Bone marrow (tissue), 2 donors: ENCODE measurements at places on chromosomes 6 and 20.
A peak's percentile ranks its signal among the peaks of the same experiment; 100 is the strongest.

- DNase-seq: no peak
These were observed 1.4 kb downstream of the SLC35F1 start for GRCh38 chr6:117908246-117909068.

DNA sequence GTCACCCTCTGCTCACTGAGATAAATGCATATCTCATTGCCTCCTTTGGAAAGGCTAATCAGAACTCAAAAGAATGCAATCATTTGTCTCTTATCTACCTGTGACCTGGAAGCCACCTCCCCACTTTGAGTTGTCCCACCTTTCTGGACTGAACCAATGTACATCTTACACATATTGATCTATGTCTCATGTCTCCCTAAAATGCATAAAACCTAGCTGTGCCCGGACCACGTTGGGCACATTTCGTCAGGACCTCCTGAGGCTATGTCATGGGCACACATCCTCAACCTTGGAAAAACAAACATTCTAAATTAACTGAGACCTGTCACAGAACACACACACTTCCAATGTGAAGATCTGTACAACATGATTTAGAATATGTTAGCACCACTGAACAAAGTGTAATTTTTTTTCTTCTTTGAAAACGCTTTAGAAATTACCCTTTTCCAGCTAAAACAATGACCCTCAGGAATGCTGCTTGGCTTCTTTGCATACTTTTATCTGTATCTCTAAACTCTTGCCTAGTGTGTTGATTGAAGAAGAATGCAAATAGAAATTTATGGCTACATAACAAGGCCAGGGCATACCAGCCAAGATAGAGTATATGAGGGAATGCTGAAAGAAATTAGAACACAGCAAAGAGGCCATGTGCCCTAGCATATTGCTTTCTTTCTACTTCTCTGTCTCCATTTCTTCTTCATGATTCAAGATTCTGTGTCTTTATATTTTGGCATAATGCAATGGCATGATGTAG is 84.6 kb upstream of the DST start:
- no peak for DNase-seq

GRCh38 chr6:90019216-90019615 is 124.9 kb downstream of the GJA10 start:
- DNase-seq: no peak

GRCh38 chr6:101236709-101237108 is 156.8 kb upstream of the GRIK2 start:
- no peak for DNase-seq

- DNase-seq: no peak
These were observed 8.6 kb upstream of the TRIB3 start for GRCh38 chr20:371755-372542.

- peak; percentile 7 for DNase-seq
These were observed 40.9 kb downstream of the ZFP64 start for GRCh38 chr20:52150440-52151258.

- DNase-seq: no peak
These were observed 2.8 kb upstream of the CEP43 start for GRCh38 chr6:166996406-166996805.

DNA sequence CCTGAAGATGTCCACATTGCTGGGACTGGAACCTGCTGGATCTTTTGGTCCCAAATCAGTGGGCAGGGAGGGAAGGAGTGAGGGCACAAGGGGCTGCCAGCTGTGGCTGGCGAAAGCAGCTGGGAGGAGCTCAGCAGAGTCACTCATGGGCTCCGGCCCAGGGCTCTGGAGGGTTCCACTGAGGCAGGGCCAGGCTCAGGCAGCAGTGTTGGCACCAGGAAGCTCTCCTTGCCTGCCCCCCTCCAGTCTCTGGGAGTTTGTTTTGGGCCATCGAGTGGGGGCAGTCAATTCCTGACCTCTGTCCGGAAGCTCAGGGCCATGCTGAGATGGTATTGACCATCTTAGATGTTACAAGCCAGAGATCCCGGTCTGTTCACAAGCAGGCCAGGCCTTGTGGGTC is 39.1 kb upstream of the IRF4 start:
- DNase-seq: no peak

GRCh38 chr6:137762168-137763090 is 104.6 kb upstream of the TNFAIP3 start:
- no peak for DNase-seq

DNA sequence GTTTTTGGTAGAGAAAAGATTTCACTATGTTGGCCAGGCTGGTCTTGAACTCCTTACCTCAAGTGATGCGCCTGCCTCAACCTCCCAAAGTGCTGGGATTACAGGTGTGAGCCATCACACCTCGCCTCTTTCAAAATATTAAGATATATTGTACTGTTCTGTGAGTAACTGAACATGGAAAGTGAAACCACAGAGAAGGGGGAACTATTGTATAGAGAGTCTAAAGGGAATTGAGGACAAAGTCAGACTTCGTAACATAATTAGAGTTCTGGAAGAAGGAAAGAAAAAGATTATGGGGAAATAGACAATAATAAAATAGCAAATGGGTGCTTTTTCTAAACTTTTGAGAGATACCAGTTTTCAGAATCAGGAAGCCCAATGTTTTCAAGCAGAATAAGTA is 17.4 kb upstream of the AKAP7 start:
- peak; percentile 39 for DNase-seq

DNA sequence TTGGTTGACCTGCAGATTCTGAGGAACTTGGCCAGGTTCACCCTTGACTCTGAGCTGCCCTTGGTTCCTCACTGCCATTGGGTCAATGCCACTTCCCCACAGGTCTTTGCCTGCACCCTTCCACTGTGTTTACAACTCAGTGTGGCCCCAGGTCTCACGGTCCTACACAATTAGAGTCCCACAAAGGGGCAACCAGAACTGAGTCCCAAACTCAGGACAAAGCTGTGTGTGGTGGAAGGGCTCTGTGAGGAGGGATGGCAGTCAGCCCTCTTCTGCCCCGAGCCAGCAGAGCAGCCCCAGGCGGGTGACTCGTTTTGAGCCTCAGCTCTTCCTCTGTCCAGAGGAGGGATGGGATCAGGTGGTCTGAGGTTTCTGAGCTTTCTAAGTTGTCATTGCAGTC is 69.5 kb downstream of the NPEPL1 start:
- no peak for DNase-seq

- no peak for DNase-seq
These were observed 539.3 kb upstream of the AGPAT4 start for GRCh38 chr6:161813156-161813555.

DNA sequence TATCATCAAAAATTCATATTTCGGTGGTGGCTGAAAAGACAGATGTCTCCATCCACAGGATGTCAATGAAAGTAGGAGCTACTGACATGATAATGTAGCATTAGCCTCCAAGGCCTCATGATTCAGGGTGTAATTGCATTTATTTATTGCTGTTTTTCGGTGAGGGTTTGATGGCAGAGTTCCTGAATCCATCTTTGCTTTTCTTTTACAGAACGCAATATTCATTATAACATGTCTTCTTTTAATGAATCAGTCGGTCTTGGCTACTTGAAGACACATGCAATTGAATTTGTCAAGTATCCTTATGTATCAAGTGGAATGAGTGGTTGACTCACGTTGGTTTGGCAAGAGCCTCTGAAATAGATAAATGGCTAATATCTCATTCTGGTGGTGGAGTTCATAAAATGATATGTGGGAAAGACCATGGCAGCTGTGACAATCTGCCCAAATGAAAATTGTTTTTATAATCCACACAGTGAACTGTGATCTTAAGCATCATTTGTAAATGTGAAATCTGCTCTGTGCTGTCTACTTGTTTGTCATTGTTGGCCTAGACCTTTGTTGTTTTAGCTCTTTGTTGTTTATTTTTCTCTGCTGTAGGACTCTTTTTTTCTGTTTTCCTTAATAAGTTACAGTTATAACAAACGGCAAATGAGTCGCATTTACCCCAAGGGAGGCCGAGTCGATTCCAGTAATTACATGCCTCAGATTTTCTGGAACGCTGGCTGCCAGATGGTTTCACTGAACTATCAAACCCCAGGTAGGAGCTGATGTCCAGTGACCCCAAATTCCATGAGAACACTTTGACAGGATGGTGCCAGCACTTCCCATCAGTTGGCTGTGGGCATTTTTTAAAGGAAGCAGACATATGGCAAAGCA is 105.7 kb upstream of the LAMP5 start:
- no peak for DNase-seq

DNA sequence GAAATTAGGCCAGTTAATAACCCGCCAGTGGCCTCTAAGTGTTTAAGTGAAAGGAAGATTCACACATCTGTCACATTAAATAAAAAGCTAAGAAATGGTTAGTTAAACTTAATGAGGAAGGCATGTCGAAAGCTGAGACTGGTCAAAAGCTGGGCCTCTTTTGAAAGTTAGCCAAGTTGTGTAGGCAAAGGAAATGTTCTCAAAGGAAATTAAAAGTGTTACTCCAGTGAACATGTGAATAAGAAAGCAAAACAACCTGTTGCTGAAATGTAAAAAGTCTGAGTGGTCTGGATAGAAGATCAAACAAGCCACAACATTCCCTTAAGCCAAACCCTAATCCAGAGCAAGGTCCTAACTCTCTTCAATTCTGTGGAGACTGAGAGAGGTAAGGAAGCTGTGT is 10.9 kb upstream of the MTRF1L start:
- DNase-seq: no peak

- no peak for DNase-seq
These were observed 5.8 kb upstream of the SSTR4 start for GRCh38 chr20:23029324-23029723.

DNA sequence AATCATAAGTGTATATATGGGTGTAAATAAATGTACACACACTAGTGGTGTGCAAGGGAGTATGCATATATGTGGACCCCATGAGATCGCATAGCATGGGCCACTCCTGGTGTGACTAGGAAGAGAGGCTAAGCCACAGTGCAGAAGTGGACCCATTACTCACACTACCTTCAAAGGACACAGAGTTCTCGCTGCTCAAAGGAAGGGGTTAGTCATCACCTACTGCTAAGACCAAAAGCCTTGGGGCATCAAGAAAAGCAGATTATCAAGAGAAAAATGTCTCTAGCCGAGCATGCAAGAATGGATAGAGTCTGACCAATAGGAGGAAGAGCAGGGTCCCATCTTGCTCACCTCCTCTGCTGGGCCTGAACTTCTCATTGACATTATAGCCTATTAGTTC is 195.5 kb downstream of the MAFB start:
- DNase-seq: no peak

DNA sequence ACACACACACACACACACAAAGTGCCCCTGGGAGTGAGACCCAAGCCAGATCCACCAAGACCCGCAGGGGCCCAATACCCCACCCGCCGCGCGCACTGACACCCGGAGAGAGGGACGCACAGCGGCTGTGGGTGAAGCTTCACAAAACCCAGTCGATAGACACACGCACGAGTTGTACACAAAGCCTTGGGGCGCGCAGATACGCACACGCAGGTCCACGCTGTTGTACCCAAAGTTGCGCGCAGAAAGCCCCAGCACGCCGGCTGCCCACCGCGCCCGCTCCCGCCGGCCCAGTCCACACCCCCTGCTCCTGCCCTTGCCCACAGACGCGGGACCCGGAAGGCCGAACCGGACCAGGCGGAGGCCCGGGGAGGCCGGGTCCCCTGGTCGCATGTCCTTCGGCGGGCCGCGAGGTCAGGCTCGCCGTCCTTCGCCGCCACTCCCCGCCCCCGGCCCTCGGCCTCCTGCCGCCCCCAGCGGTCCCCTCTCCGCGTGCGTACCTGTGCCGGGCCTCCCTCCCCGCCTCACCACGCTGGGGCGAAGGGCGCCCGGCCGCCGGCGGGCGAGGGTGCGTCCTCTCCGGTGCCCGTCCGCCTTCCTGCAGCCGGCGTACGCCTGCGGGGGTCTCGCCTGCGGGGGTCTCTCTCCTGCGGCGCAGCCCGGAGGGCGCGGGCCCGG is at the start of gene TMEM74B:
Gene TMEM74B (minus strand): TSS at position 344 of the 678 bp plus-strand sequence. CDS start 1,180 bp downstream, outside the sequence.
- DNase-seq: no peak

DNA sequence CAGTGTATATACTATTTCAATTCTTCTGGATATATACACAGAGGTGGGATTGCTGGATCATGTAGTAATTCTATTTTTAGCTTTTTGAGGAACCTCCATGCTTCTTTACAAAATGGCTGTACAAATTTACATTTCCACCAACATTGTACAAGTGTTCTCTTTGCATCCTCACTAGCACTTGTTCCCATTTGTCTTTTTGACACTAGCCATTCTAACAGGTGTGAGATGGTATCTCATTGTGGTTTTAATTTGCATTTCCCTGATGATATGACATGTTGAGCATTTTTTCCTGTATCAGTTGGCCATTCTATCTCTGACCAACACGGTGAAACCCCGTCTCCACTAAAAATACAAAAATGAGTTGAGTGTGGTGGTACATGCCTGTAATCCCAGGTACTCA is 68.1 kb upstream of the PMEPA1 start:
- DNase-seq: no peak

- DNase-seq: no peak
These were observed 45.1 kb upstream of the TASP1 start for GRCh38 chr20:13683833-13684232.

GRCh38 chr6:169227116-169227515 is 26.5 kb downstream of the THBS2 start:
- DNase-seq: no peak

GRCh38 chr6:12344961-12345693 is 55.0 kb downstream of the EDN1 start:
- DNase-seq: no peak

DNA sequence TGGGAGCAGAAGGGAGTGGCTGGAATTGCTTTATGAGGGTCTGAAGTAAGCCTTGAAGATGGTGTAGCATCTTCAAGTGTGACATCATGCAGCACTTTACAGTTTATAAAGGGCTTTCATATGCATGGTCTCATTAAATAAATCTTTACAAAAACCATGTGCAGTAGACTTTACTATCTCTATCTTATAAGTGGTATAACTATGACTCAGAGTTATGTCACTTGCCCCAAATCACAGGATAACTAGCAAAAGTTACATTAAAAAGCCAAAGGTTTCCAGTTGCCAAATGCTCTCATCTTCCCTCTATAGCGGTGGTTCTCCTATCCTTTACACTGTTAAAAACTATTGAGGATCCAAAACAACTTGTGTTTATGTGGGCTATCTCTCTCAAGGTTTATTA is 687.7 kb upstream of the MARCKS start:
- DNase-seq: no peak

- no peak for DNase-seq
These were observed 68.8 kb upstream of the THEMIS start for GRCh38 chr6:127969701-127970100.

- DNase-seq: no peak
These were observed 122.0 kb downstream of the HTR1B start for GRCh38 chr6:77341058-77341986.

DNA sequence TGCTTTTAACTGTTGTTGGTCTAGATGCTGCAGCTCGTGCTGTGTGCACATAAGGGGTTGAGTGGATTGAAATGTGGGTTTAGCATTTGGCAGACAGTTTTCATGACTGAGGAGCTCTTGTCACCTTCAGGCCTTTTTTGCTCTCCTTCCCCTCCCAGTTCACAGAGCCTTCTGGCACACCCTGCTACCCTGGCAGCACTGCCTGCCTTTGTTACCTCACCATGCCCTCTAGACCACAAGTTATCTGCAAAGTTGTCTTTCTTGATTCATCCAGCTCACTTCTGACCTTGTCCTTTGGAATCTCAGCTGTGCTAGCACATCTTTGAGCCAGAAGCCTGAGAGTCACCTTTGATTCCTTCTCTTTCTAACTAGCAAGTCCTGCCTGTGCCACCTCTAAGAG is 348.9 kb upstream of the ZFP64 start:
- no peak for DNase-seq

GRCh38 chr20:49381558-49382493 is 100.6 kb downstream of the KCNB1 start:
- no peak for DNase-seq

GRCh38 chr6:87210979-87211378 is 55.6 kb downstream of the ZNF292 start:
- no peak for DNase-seq

GRCh38 chr20:36162272-36162966 is 7.9 kb downstream of the EPB41L1 start:
- DNase-seq: no peak

GRCh38 chr6:48041894-48042293 is 69.1 kb downstream of the PTCHD4 start:
- no peak for DNase-seq
